Effector memory CD8-positive, alpha-beta T cell (primary cell): ENCODE measurements at places on chromosomes 2 and 18.

- no peak for DNase-seq
Observed at GRCh38 chr2:56292951-56293350, 109.2 kb downstream of the CCDC85A start.

- DNase-seq, result no peak
Observed at GRCh38 chr2:68302281-68302875, 17.4 kb downstream of the CNRIP1 start.

DNA sequence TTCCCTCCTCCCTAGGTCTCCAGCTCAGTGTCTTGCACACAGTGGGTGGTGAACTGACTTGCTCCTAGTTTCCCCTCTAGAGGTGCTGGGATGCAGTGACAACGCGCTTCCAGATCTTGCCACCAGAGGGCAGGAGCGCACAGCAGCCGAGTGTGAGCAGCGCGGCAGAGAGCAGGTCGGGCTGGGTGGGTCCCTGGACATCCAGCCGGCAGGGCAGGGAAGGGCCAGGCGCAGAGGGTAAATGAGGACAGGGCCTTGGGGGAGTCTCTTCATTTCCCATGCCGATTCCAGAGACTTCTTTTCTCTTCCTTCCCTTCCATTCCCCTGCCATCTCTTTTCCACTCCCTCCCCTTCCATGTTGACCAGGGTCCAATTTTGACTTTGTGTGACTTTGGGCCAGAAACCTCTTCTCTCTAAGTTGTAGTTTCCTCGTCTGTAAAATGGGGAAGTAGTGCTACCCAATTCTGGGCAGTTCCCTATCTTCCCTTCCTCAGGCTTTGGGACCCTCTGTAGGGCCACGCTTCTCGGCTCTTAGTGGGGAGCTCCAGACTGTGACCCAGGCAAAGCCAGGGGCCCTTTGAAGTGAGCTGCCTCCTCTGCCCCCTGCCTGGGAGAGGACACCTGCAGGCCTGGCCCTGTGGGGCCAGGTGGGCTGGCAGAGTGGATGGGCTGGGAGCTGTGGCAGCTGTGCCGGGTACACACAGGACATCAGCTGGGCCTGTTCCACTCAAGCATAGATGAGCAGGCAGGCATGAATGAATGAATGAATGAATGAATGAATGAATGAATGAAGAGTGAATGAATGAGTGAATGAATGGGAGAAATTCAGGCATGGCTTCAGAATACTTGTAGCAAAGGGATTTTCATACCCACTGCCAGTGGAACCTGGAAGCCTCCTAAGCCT is 43.3 kb upstream of the TAF1B start:
- DNase-seq, result peak; percentile 85

GRCh38 chr2:65580824-65581223 is 148.4 kb upstream of the SPRED2 start:
- DNase-seq, result no peak

- peak; percentile 36 for DNase-seq
Observed at GRCh38 chr2:129936334-129936934, 43.0 kb upstream of the RAB6C start.

GRCh38 chr2:31212659-31213600 is 4.4 kb downstream of the CAPN14 start:
- DNase-seq, result no peak

- DNase-seq, result no peak
Observed at GRCh38 chr18:34608064-34608463, 102.0 kb upstream of the DTNA start.

DNA sequence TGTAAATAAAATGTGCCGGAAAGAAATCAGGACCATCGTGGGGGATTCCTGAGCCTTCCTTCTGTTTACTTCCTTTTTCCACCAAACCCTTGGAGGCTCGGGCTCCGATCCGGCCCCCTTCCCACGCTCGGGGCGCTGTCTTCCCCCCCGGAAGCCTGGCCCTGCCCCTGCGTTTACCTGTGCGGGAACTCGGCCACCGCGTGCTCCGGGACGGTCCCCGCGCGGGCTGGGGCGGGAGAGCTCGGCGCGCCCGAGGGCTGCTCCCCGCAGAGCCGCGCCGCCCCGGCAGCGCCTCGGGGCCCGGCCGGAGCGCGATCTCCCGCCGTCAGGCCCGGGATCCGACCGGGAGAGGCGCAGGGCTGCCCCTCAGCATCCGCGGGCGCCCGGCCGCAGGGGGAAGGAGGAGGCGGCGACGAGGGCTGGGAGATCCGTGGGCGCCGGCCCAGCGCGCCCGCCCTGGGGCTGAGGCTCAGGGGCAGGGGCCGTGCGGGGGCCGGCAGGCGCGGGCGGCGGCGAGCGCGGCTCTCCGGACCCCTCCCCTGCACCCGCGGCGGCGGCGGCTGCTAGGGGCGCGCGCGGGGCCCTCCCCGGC is 435 bp downstream of the ADCY3 start:
- DNase-seq, result no peak

DNA sequence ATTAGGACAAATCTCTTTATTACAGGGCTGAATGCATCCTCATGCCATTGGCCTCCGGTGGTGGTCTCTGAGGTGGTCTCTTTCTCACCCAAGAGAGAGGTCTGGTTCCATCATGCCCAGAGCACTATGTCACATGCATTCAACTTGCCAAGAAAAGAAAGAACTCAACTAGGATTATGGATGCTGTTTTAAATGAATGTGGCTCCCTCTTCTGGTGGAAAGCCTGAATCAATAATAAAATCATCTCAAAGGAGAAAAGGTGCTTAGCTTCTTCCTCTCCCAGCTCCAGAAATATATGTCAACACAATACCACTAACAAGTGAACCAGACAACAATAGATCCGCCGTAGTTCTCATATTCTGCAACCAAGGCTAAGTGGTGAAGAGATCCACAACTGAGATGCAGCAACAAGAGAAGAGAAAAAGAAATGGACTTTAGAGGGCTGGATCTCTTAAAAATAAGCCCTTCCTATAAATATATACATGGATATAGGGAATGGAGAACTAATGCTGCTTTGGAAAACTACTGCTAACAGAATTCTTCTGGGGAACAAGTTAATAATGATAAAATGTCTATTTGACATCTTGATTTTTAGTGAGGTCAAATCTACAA is 396.8 kb downstream of the NCKAP5 start:
- no peak for DNase-seq

GRCh38 chr2:152755029-152755428 is 36.6 kb downstream of the ARL6IP6 start:
- DNase-seq, result no peak

GRCh38 chr2:31287654-31288053 is 53.7 kb downstream of the EHD3 start:
- DNase-seq, result no peak

- no peak for DNase-seq
Observed at GRCh38 chr2:27671235-27671634, 7.5 kb downstream of the SLC4A1AP start.
